ENCODE measurements at places on chromosomes 12 and 14.

GRCh38 chr14:90743425-90743824 lies 72.8 kb downstream of the TTC7B start:
- DNase-seq, result no peak

DNA sequence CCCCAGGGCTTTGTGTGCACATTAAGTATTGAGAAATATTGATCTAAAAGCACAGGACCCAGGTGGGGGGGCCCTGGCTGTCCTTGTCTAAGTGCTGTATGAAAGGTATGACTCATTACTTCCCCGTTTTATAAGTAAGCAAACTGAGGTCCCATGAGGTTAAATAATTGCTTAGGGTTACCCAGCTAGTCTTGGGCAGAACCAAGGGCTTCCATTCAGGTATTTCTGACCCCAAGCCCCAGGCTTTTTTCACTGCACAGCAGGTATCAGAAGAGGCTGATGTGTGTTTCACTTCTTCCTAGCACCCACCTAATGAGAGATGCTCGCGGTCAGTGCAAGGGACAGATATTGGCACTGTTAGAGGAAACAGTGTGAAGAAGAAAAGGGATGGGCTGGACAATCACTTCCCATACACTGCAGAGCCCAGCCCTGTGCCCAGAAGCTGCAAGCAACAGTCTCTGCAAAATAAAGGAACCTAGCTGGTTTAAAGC lies 4.7 kb upstream of the TC2N start:
- DNase-seq, result no peak

GRCh38 chr12:84694116-84694515 lies 218.5 kb downstream of the SLC6A15 start:
- no peak for DNase-seq

DNA sequence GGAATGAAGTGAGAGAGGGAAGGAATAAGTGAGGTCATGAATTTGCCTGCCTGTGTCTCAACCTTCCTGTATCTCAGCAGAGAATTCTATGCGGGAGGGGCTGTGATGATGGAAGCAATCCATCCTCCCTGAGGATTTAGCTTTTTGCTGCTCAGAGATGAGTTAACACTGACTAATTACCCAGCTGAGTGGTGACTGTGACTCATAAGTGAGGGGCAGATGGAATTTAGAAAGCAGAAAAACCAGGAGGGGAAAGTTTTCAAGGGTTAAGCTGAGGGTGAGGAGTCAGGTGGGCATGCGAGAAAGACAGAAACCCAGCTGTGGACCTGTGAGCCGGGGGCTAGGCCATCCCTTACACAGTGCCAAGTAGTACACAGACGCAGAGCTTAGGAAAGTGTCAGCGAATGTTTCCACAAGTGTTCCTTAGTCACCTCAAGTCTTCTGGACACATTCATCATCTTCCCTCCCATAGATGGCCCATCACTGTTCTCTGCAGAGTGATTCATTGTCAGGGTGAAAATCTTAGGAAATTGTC lies 277.9 kb downstream of the IPO8 start:
- DNase-seq, result peak; percentile 48

DNA sequence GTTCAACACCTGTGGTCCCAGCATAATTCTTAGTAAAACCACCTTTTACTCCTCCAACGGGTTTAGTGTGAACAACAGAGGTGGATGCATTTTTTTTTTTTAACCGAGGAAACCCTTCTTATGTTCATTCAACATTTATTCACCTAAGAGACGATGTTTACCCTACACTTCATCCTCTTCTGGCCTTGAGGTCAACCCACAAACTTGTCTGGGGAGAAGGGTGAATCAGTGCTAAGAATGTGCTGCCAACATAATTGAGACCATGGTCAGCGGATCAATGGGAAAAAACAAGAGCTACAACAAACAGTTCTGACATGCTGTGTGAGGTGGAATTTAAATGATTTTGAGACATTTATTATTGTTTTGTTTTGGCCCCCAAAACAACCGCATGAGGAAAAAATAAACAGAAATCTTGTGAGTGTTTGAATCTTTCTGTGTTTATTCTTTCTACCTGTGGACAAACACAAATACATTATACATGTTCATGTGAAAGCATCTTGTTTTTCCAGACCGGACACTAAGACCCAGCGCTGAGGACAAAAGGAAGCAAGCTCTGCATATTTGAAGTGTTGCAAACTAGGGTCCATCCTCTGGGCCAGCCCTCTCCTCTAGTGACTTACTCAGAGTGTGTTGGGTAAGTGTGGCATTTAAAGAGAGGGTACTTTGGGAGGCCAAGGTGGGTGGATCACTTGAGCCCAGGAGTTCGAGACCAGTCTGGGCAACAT lies 5.1 kb upstream of the USP30 start:
- DNase-seq, result no peak
